ENCODE measurements at places on chromosomes 5 and 9.

DNA sequence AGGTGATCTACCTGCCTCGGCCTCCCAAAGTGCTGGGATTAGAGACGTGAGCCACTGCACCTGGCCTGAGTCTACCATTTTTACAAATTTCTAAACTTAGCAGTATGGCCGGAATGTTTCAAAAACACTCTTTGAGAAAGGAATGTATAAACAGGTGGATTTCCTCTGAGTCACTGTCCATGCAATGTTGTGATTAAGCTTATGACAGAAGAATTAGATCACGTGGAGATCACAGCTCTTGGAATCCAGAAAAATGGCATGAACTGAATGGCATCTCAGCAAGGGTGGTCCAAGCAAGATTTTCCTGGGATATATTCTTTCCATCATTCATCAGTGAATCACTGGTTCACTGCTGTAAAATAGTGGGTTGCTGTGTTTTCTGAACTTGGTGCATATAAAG lies 865.0 kb downstream of the PTPRD start:
- no peak for DNase-seq

GRCh38 chr9:110188991-110189390 lies 19.0 kb downstream of the C9orf152 start:
- no peak for DNase-seq

GRCh38 chr9:115524453-115525059 lies 406.6 kb upstream of the TNC start:
- peak; percentile 56 for DNase-seq

DNA sequence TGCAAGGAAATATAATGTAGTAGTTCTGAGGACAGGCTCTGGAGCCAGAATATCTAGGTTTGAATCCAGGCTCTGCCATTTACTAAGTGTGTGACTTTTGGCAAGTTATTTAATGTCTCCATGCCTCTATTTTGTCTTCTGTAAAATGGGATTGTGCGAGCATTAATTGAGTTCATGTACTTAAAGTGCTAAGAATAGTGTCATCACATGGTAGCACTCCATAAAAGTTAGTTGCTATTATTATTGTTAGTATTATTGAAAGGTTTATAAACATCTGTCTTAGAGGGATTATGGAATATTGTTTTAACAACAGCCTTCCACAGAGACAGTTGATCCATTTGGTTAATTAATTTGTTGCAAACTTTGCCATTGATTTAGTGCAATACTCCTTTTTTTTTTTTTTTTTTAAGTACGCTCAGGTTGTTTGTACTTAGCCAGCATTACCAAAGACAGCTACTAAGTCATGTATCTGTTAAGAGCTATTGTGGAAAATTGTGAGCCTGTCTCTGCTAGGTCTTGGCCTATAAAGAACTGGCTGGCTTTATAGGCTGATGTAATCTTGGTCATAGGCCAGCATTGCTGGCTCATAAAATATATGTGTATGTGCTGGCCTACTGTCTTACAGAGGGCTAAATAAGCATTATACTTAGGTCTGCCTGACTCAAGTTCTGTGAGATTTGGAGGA lies 174.7 kb downstream of the WDR70 start:
- DNase-seq: no peak

- no peak for DNase-seq
These were observed 61.1 kb upstream of the IFNE start for GRCh38 chr9:21543187-21543586.

- no peak for DNase-seq
These were observed 20.2 kb upstream of the WHRN start for GRCh38 chr9:114525513-114525912.

DNA sequence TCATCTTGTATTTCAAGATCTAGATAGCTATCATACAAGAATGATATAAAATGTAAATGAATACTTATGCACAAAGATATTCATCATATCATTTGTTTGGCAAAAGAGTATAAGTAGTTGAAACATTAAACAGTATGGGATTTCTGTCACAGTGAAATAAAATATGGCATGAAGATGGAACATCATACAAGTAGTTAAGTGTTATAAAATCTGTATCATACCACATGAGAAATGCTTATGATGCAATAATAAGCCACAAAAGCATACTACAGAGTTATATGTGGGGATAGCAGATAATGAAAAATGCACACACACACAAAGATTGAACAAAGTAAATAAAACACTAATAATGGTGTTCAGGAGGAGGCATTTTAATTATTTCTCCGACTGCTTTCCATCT lies 838.0 kb upstream of the DMAC1 start:
- DNase-seq: no peak

DNA sequence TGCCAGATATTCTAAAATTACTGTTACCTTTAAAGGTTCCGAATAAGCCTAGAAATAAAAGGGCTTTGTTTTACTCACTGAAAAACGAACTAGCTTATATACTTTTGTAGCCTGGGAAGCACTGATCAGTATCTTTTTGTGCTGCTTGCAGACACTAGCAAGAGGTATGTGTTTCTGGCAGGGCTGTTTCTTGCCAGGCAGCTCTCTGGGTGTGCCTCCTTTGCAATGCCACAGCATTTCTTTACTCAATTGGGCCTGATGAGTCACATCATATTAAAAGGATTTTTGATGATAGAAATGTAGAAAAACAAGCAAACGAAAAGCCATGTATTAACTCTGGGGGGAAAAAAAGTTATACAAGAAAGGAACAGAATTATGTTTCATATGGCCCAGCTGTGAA lies 35.6 kb downstream of the CD180 start:
- no peak for DNase-seq

GRCh38 chr5:126939887-126940286 lies 90.5 kb downstream of the MARCHF3 start:
- DNase-seq: no peak

DNA sequence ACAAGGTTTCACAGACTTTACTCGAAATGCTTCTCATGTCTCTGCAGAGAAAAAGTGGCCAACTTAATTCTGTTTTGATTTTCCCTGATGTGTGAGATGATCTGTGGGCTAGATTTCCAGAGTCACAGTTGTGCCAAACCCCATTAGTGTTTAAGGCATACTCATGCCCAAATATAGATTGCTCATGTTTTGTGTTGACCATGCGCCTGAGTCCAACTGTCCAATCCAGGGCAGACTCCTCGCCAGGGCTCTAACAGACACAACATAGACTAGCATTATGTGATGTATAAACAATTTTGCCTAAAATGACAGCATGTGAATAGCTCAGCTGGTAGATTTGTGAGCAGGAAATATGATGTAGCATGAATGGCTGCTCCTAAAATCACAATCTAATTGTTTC lies 128.1 kb downstream of the PRDM6 start:
- DNase-seq: no peak

- no peak for DNase-seq
These were observed 6.2 kb upstream of the ERGIC1 start for GRCh38 chr5:172827841-172828240.

DNA sequence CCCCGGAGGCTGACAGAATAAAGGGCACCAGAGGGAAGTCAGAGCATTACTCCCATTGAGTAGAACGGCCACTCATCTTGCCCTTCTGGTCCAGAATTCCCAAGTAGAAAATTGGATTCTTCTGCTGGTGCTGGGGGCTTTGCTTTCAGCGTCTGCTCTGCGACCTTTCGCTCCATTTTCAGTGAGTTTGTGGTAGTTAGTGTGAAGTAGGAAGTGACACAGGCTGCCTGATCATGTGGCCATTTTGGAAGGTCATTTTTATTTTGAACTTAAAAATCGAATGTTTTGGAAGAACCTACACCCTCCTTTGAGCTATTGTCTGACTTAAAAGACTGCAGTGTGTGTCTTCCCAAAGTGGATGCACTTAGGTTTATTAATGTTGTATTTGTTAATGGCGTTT lies 56.7 kb upstream of the FAM120AOS start:
- DNase-seq: no peak

- DNase-seq: no peak
These were observed 4.2 kb downstream of the LCN1 start for GRCh38 chr9:135525241-135526088.

GRCh38 chr5:125550274-125550673 lies 803.8 kb upstream of the ZNF608 start:
- peak; percentile 74 for DNase-seq

DNA sequence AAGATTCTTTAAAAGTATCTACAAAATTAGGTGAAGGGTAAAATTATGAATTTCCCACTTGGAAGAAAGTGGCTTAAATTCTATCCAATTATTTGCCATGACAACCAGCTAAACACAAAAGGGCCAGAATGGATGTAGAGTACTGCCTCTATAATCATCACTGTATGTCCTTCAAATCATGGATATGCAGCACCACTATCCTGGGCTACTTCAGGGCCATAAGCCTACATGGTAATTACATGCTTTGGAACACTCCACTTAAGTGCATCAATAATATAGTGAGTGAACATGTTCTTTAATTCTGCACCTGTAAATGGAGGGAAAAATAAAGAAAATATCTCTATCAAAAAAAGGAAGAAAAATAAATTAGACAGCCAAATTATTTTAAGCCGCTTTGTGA lies 575.2 kb downstream of the ISL1 start:
- no peak for DNase-seq

DNA sequence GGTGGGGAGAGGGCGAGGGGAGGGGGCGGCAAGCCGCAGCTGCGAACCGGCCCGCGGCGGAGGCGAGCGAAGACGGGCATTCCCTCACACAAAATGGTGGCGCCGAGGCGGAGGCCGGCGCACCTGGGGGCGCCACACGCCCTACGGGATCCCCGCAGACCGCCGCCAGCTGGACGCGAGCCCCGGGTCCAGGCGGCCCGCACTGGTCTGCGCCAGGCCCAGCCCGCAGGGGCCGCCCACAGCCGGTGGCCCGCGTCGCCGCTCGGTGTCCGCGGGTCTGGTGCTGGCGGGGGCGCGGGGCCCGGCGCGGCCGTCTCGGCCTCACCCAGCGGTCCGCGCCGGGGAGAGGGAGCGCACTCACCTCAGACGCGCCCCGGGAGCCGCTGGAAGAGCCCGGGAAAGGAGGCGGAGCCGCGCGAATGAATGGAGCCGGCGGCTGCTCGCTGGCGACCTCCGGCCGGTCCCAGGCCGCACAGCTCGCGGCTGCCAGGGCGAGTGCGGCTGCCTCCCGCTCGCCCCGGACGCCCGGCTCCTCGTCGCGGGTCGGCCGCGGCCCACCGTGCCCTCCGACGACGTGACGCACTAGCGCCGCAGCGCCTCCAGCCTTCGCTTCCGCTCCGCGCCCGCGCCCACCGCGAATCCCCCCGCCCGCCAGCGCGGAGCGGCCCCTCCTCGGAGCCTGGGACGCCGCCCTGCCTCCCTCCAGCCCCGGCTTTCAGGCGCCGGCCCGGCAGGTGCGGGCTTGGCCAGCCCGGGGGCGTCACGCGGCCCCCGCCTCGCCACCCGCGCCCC lies at the start of gene FAM169A:
Gene FAM169A, minus strand, starts transcription at position 584 of the 792 bp plus-strand sequence. CDS start 24,711 bp downstream, outside the sequence.
- DNase-seq: peak; percentile 75

DNA sequence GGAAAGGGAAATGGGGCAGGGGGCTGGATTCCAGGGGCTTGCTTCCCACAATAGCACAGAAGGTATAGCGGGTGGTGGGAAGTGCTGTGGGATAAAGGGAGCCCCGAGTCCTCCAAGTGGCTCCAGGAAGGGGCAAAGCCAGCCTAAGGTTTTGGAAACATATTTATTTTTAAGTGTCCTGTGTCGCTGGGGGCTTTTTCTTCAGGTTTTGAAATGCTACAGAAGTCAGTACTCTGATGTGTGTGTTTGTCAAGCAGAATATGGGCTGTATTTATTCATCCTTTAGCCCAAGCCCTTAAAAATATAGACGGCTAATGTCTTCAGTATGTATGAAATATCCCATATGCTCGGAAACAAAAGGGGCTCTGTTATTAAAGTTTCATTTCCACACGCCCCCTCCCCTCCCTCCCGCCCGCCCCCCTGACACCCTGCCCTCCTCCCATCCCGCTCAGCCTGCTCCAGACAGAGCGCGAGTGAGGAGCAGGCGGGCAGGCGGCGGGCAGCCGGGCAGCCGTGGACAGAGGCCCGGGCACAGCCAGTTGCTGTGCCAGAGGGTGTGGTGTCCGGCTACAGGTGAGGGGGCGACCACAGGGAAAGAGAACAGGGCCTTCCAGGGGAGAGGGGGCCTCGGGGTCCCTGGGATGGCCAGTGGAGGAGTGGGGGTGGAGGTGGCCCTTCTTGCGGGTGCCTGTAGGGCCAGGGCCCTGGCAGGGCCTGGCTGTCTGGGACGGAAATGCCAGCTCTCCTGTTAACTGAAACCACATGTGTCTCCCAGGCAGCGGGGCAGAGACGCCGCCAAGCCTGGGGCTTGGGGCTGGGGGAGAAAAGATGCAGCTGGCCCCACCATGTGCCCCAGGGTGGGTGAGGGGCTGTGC lies 39.6 kb upstream of the SYNPO start:
- no peak for DNase-seq
